Activated T-cell treated with anti-CD3 and anti-CD28 coated beads, Interleukin-2, amount 50 U/mL, for 1 hour (primary cell): ENCODE measurements at places on chromosomes 2 and 18.

GRCh38 chr2:110903548-110903947 is 171.2 kb downstream of the ACOXL start:
- DNase-seq = no peak

GRCh38 chr18:3885209-3885792 is 435.3 kb downstream of the TGIF1 start:
- no peak for DNase-seq

- DNase-seq = no peak
These were observed 161.1 kb downstream of the ESCO1 start for GRCh38 chr18:21439431-21439846.

- DNase-seq = no peak
These were observed 45.3 kb upstream of the SERPINE2 start for GRCh38 chr2:224084266-224084892.

DNA sequence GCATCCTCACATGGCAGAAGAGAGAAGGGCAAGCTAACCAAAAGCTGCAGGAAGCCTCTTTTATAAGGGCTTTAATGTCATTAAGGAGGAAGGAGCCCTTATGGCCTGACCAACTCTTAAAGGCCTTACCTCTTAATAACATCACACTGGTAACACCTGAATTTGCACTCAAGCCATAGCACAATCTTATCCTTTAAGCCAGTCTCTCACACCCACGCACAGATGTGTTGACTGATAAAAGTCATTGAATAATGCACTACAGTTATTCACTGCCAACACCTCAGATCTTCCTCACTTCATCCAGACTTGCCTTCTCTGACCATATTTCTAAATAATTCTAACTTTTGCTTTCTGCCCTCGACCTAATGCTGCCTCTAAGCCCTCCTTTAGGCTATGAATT is 516.8 kb downstream of the ADCYAP1 start:
- DNase-seq = no peak

DNA sequence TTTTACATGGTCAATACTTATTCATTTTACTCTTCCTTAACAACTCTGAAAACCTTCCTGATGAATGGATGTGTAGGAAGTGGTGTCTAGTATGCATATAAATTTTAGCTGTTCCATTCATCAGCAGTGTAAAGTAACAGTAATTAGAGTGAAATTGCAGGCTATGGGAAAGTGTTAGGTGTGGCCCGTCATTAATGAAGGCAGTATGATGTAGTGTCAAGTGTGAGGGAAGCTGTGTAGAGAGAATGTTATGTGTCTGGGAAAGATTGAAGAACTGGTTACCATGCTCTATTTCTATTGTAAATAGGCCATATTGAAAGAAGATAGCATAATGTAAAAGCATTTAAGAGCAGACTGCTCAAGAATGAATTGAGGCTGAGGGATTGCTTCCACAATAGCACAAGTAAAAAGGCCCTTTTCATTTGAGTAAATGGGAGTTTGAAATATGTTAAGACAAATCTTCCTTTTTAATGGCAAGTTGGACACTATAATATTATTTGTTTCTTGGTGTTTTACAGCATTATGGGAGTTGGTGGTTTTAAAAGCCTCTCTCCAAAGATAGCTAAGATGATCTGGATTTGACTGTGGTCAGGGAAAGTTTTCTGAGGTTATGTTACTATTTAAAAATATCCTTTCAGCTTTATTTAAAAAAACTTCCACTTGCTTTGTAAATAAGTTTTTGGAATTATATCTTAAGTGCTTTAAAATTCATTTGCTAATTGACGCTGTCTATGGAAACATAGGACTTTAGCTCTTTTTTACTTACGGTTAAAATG is 401.0 kb upstream of the ZEB2 start:
- DNase-seq = no peak

DNA sequence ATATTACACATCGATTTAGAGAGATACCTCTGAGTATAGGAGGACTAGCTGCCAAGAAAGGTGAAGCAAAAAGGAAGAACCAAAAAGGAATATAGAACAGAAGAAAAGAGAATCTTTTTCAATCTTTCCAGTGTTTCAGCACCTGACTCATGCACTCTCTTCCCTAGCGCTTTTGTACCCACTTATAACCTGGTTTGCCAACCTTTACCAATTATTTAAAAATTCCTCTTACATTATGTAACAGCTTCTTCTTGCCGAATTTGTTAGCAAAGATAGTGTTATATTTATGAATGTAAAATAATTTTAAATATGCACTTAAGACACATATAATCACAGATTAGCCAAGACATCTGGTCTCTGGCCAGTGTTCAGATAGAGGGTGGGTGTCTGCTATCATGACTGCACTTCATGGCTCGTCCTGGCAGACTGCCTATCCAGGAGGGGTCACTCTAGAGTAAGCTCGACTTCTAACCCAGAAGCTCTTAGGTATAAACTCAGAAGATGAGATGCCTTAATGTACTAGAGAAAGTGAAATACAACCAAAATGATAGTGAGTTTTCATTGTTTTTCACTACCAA is 122.9 kb downstream of the ATAD2B start:
- no peak for DNase-seq

DNA sequence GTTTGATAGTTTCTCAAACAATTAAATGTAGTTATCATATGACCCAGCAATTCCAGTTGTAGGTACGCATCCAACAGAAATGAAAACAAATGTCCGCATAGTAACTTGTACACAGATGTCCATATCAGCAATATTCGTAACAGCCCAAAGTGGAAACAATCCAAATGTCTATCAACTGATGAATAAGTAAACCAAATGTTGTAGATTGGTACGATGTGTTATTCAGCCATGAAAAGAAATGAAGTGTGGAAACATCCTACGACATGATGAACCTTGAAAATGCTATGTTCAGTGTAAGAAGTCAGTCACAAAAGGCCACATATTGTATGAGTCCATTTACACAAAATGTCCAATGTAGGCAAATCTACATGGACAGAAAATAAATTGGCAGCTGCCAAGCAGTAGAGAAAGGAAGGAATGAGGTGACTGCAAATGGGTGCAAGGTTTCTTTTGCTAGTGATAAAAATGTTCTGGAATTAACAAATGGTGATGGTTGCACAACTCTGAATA is 26.9 kb downstream of the GAREM1 start:
- no peak for DNase-seq

- DNase-seq = no peak
These were observed 1.7 kb downstream of the NAT8 start for GRCh38 chr2:73640511-73640911.

DNA sequence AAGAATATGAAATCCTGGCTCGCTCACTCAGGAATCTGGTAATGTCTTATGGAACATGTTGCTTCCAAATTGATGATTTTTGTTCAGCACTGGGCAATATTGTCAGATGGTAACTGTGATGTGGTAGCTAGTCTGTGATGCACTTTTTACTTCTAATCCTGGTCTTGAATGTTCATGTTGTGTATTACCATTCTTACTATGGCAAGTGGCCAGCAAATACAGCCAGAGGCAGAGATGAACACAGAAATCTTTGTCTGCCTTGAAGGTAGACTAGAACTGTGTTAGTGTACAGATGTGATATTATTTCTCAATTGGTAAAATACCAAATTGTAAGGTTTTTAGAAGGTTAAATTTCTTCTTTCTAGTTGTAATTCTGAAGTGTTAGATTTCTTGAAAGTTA is 83.3 kb downstream of the UBE2E3 start:
- DNase-seq = no peak

GRCh38 chr2:6806604-6807003 is 59.1 kb downstream of the CMPK2 start:
- DNase-seq = no peak

GRCh38 chr2:127620866-127621265 is 25.1 kb upstream of the GPR17 start:
- DNase-seq = no peak

DNA sequence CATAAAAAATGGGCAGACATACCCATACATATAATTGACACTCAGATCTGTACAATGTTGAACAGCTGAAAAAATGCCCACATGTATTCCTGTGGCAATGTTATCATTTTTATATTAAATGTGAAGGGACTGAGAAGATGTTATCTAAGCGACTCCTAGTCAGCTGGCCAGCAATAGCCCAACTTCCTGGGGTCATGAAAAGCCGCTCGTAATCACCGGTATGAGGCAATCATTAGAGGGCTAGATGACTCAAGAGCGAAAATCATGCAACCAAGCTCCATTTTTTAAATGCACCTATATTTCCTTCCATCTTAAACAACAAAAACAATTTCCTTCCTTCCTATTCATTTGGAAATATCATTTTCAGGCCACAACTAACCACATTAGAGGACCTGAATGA is 274.6 kb upstream of the CCDC68 start:
- DNase-seq = no peak

DNA sequence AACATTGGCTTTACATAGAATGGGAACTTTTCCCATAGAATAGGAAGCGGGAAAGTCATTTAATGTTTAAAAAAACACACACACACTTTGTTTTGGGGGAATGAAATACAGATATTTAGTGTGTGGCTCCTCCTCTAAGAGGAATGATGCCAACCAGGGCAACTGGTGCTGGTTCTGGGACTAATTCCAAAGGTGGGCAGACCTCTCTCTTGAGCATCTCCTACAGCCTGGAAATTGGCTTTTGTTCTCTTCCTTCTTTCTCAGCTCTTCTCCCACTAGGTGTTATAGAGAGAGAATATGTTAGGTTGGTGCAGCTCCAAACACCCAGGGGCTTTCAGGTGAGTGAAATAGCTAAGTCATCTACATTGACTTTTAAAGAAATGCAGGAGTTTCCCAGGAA is 190.1 kb downstream of the RAD51AP2 start:
- DNase-seq = no peak
